Ecto neural progenitor cell (in vitro differentiated cells): ENCODE measurements at places on chromosomes 13 and 19.

GRCh38 chr13:75324413-75324940 is 157.5 kb downstream of the TBC1D4 start:
- DNase-seq: no peak

GRCh38 chr13:94988654-94989053 is 276.3 kb upstream of the SOX21 start:
- DNase-seq: no peak

GRCh38 chr19:39438270-39438934 is 2.7 kb upstream of the RPS16 start:
- no peak for DNase-seq

DNA sequence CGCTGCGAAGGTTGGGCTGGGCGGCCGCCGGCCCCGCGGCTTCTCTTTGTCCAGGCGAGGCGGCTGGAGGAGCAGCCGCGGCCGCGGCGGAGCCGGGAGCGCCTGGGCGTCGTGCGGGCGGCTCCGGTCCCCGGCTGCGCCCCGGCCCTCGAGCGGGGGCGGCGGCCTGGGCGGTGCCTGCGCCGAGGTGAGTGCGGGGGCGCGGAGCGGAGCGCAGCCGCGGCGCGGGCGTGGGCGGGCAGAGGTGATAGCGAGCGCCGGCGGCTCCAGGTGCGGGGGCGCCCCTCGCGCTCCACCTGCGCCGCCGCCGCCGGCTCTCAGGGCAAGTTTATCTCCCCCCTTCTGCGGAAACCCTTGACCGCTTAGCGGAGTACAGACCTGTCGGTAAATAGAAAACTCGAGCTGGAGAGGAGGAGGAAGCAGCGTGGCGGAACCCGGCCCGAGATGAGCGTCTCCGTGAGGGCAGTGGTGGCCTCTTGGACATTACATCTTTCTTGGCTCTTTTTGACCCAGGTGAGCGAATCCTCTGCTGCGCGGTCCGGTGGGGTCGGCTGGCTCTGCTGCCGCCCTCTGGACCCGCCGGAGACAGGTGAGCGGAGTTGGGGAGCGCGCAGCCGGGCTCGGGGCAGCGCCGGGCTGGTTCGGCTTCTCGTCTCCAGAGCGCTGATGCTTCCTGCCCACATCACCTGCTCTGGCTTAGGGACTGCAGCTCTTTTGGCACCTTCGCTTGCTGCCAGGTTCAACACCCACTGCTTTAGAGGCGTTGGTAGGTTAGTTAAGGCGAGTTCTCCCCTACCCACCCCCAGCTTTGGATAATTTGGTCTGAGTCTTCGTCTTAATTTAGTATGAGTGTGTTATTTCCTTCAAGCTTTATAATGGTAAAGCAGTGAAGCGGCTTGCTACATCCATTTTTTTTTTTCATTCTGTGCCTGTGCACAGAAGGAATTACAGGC is at the start of gene MTUS2:
TSS of gene MTUS2 (plus strand) at position 241 of the 953 bp plus-strand sequence.
- peak; percentile 56 for DNase-seq

- DNase-seq: peak; percentile 58
These were observed 85.7 kb downstream of the NUFIP1 start for GRCh38 chr13:44903574-44903985.

DNA sequence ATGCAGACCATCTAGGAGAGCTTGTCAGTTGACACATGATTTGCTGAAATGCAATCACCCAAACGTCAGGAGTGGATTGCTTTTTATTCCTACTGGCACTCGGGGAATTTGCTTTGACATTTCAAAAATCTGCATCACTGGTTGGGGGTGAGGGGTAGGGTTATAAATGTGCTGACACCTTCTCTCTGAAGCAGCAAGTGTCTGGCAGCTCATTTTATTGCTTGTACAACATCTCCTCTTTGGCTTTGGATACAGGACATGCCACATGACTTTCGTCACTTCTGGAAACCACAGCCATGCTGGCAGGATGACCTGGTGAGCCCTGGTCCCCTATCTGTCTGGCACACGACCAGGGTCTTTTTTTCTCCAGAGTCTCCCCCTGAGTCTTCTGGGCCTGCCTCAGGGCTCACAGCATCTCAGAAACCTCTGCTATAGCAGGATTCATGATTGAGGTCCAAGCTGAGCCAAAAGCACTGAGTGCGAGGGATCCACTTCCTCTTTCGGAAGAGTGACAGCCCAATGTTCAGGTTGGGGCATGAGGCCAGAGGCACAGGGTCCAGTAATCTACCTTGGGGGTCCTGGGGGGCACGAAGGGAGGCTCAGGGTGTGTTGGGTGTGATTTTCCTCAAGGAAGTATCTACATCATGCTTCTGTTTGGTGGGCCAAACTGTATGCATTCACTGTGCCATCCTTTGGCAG is 60.1 kb downstream of the HSPH1 start:
- no peak for DNase-seq

DNA sequence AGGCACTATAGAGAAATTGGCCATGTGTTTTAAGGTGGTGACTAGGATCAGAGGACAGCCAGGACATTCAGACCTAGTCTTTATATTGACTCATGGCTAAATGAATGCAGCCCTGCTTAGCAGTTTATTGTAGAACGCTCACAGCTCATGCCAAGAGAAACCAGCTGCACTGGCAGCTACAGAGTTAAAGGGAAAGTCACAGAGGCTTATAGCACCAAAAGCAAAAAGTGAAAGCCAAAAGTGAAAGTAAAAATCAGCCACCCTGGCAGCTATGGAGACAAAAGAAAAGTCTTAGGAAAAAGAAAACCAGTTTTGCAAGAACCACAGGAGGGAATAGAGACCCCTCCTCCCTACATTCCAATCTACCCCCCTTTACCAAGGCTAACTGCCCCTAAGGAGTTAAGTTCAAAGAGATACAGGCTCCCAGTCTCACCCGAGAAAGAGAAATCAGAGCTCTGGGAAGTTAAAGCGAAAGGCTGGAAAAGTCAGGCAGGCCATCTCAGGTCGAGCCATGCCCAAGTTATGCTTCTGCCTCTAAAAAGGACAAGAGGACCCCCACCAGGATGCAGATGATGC is 99.0 kb downstream of the ZNF429 start:
- DNase-seq: no peak

GRCh38 chr19:44685877-44686276 is 13.1 kb upstream of the CEACAM16 start:
- DNase-seq: no peak

DNA sequence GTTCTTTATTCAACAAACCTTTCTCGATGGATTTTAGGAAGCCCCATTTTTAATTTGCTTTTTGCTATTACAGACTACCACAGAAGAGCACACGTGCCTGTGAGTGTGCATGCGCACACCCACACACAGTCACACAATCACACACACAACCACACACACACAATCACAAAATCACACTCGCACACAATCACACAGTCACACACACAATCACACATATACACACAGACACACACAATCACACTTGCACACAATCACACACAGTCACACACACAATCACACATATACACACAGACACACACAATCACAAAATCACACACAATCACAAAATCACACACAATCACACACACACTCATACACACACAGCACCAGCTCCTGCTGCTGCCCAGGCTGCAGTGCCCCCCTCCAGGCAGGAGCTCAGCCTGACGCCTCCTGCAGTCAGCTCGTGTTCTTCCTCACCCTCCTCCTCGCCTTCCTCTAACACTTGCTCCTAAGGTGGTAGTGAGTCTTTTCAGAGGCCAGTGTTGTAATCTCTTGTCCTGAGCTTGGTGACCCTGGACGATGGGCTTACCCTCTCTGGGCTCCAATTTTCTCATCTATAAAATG is 125.0 kb upstream of the SOX1 start:
- peak; percentile 15 for DNase-seq

DNA sequence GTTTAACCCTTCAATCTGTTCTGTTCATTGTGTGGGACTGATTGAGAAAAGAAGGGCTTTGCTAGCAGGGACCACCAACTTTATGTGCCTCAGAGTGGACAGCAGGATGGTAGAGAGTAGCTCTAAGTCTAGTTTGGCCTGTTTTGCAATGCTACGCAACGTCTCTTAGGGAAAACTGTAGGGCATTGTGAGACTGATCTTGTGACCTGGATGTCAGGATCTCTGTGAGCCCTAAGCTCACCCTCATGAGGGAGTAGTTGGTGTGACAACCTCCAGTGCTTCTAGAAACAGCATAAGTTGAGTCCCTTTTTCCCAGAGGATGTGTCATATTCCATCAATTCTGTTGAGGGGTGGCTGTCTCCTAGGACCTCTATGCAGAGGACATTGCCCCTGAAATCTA is 9.5 kb upstream of the ZNF543 start:
- DNase-seq: no peak

DNA sequence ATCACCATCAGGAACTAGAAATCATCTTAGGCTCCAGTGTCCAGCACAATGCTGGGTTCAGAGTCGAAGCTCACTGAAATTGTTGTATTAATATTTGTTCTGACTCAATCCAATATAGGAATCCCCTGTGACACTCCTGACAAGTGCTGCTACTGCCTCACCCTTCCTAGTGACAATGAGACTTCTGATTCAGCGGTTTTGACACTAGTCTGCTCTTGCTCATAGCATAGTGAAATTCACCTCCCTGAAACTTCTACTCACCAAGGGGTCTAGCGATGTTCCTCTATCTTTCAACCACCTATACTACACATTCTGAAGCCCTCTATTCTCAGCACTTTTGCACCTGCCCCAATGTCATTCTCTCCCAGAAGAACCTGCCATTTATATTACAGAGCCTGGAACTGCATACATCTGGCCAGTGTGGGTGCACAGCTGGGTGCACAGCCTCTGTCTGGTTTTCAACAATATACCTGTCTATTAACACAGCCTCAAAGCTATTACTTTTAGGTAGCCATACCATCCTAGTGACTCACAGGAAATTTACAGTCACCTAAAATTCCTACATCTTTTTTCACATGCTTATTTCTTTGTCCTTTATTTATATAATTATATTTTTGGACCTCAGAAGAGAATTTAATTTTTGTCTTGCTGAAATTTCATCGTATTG is 88.3 kb downstream of the DOCK9 start:
- DNase-seq: no peak

- DNase-seq: no peak
These were observed 3.1 kb downstream of the WDFY2 start for GRCh38 chr13:51587372-51587771.

- no peak for DNase-seq
These were observed 2.0 kb downstream of the EPN1 start for GRCh38 chr19:55676889-55677505.

DNA sequence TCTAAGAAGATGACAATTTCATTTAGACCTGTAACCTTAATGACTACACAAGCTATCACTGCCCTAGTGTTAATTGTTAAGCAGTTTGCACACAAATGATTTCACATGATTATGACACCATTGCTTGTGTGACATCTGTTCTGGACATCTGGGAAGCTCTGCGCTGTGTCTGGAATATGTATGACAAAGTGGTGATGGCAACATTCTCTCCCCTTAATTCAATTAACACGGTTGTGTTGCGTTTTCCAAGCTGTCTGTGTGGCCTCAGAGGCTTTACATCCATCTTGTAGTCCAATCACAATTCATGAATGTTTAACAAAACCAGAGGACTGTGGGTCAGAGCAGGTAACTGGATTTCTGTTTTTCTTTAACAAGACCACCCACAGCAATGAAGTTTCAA is 204.4 kb downstream of the COG6 start:
- no peak for DNase-seq

DNA sequence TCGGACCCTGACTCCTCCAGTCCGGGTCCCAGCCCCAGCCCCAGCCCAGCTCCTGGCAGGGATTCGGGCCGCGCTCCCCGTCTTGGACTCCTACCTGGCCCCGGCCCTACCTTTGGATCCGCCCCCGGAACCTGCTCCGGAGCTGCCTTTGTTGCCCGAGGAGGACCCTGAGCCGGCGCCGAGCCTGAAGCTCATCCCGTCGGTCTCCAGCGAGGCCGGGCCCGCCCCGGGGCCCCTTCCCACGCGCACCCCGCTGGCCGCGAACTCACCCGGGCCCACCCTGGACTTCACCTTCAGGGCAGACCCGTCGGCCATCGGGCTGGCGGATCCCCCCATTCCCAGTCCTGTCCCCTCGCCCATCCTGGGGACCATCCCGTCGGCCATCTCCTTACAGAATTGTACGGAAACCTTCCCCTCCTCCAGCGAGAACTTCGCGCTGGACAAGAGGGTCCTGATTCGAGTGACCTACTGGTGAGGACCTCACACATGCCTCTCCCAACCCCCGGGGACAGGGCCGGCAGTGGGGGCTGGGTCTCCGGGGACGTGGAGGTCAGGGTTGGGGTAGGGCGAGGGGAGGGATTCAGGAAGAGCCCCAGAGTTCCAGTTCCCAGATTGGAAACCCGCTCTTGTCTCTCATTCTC is 732 bp downstream of the SELENOV start:
- DNase-seq: no peak

DNA sequence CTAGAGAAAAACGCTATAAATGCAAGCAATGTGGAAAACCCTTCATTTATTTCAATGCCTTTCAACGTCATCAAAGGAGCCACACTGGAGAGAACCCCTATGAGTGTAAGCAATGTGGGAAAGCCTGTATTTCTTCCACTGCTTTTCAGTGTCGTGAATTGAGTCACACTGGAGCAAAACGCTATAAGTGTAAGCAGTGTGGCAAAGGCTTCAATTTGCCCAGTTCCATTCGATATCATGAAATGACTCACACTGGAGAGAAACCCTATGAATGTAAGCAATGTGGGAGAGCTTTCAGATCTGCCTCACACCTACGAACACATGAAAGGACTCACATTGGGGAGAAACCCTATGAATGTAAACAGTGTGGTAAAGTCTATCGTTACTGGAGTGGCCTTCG is 27.4 kb downstream of the ZNF20 start:
- DNase-seq: no peak

- DNase-seq: peak; percentile 90
These were observed 1.5 kb downstream of the ERF start for GRCh38 chr19:42253245-42254088.

- no peak for DNase-seq
These were observed 10.3 kb downstream of the MIR17HG start for GRCh38 chr13:91357613-91358386.

- no peak for DNase-seq
These were observed 35.5 kb upstream of the LPAR6 start for GRCh38 chr13:48448285-48448958.
